Stimulated activated CD8-positive, alpha-beta memory T cell treated with anti-CD3 and anti-CD28 coated beads, Interleukin-15, amount 100 ng/mL, for 24 hours (primary cell): ENCODE measurements at places on chromosomes 6 and 20.

DNA sequence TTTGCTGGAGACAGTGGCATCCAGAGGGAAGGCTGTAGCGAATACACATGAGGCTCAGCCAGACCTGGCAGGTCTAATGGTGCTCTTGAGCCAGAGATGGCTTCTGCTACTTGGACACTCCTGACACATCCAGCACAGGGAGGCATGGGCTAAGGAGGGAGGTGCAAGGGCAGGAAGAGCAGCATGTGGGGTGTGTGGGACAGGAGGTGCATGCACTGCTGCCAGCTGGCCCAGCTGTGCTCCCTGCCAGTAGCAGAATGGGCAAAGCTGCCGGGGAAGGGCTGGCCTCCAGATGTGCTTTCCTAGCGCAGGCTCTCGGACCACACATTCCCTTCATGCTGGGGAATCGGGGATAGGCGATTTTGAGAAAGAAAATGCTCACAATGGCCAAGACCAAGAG lies 309.2 kb downstream of the CDC5L start:
- DNase-seq: no peak

GRCh38 chr6:131754715-131755567 lies 44.1 kb upstream of the CTAGE9 start:
- no peak for DNase-seq

DNA sequence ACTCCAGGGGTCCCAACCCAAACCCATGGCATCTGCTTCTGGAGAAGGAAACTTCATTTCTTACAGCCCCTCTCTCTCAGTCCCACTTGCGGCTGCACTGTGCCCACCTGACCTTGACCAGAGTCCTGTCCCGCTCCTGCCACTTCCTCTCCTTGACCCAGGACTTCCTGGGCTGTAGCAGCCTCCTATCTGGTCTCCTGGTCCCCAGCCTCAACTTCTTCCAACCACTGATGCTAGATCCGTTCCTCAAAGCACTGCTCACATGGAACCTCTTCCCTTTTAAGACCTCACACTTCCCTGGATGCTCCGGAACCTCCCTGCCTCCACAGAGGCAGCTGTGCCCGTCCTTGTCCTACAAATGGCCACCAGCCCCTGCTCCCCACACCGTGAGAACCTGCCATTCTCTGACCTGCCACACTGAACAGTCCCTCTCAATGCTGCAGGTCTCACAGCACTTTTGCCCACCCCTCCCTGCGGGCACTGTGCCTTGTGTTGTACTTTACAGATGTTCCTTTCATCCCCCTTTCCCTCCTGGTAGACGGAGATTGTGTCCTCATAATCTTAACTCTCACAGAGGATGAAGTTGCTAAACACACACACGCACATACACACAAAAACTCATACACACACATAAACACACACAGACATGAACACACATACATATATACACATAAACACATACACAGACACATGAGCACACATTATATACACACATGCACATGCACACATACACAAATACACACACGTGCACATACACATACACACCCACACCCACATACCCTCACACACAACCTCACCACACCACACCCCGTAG lies 59.6 kb upstream of the NXT1 start:
- DNase-seq: no peak

DNA sequence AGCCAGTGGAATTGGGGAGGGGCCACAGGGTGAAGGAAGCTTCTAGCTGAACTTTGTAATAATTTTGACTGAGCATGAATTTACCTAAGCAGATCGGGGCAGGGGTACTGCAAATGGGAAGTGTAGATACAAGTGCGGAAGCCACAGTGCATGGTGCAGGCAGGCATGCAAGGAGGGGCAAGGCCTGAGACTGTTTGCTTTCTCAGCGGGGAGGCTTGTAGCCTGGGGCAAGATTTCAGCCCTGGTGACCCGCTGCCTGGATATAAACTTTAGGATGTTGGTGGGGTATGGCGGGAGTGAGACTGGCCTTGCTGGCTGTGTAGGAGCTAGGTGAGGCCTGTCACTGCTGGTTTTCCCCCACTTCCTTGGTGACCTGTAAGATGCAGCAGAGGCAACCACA lies 266.4 kb upstream of the PREP start:
- DNase-seq: no peak

DNA sequence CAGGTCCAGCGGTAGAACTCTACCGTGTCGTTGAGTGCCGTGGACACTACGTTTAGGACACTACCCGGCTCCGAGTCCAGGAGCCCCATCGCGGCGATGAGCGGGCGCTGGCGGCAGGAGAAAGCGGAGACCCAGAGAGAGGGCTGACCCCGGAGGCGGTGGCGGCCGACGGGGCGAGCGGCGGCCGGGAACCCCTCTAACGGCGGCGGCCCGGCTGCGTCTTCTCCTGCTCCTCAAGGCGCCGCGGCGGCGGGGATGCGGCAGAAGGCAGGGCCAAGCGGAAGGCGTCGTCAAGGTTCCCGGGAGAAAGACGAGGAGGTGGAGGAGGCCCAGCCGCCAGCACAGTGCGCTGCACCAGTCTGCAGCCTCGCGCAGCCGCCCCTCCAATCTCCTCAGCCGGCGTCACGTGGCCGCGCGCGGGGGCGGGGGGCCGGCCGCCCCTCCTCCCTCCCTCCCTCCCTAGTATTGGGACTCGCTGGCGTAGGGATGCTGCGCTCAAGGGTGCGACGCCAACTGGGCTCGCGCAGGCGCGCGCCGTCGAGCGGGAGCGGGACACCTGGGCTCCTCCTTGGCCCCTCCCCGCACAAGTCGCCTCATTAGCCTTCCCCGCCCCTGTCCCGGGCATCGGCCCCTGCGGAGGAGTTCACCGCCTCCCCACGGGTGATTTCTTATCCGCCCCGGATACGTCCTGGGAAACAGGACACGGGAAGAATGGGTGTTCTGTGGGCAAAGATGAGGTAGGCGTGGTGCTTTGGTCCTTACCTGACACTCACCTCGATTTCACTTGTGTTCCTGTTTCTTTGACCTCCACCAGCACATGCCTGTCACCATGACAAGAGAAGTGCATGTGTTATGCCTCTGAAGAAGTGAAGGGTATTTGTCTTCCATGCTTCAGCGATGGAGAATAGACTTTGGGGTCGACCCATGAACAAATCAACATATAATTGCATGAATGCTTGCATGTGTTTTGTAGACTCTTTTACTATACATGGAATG lies at the start of gene ELOVL4:
ELOVL4 (minus strand) TSS at position 363 of the 996 bp plus-strand sequence; CDS start at position 89, 274 bp downstream.
- DNase-seq: peak; percentile 25
